ENCODE measurements at places on chromosomes 4 and X. TPM values are rescaled to one million over a fixed set of nuclear protein-coding genes. Genes with fewer than 3 reads are reported as not detected.
A peak's percentile ranks its signal among the peaks of the same experiment; 100 is the strongest.

Gene PAK3
- total RNA-seq, result 0.37 TPM

Gene CLNK
- total RNA-seq, result not detected

GRCh38 chr4:128796934-128797333 lies 12.6 kb upstream of the JADE1 start:
- DNase-seq, result no peak
- H3K27ac ChIP-seq, result no peak overlapping the region
- no peaks in the 10 kb centered on the region for H3K27me3 ChIP-seq

DNA sequence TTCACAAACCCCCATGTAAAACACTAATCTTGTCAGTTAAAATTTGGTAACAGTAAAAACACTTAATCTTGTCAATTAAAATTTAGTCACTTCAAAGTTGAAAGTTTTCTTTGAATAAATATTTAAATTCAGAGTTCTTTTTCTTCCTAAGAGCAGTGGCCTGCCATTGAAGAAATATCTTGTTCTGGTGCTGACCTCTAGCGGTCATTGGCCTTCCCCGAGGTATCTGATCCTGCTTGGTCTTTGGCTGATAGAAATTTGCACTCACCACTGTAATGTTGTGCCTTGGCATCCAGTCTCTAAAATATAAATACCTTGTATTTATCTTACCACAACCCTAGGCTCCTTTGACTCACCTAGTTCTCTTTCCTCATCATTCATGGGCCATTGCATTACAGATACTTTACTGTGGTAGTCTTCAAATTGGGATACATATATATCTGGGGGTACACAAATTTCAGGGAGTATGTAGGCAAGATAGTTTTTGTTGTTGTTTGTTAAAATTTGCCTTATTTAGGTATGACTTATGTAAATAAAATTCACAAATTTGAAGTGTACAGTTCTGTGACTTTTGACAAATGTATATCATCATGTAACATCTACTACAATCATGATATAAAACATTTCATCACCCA lies 6.7 kb upstream of the ART3 start:
- H3K27ac ChIP-seq, result no peak overlapping the region
- peak; percentile 87 for DNase-seq
- no peaks in the 10 kb centered on the region for H3K4me1 ChIP-seq
- H3K27me3 ChIP-seq, result peaks cover 2% of the 10 kb centered on the region
- H3K36me3 ChIP-seq, result no peaks in the 10 kb centered on the region

- H3K27me3 ChIP-seq, result no peaks in the 10 kb centered on the region
- no peak overlapping the region for H3K4me3 ChIP-seq
- H3K4me1 ChIP-seq, result no peaks in the 10 kb centered on the region
- no peak for DNase-seq
- no peak overlapping the region for H3K27ac ChIP-seq
Measured at GRCh38 chr4:114488301-114488982, 110.2 kb upstream of the UGT8 start.
